ENCODE measurements at places on chromosomes 13 and 19.

DNA sequence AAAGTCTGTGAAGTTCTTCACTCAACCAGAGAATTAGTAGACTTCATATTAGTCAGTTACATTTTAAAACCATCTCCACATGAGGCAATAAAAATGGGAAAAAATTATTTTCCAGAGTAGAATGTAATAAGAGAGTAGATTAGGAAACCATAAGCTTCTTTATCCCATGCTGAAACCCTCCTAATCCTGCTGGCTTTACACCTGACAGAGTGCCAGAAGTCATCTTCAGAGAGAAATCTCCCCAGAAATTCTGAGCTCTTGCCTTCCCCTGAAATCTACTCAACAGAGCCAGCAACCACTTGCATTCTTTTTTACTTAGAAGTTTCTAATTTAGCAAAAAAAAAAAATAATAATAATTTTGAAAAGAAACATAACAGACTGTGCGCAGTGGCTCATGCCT lies 279.9 kb downstream of the NHLRC3 start:
- no peak for DNase-seq

- DNase-seq: no peak
Measured at GRCh38 chr19:47758443-47758804, 13.1 kb downstream of the NOP53 start.

- DNase-seq: no peak
Measured at GRCh38 chr19:50693064-50693975, 26.3 kb downstream of the SHANK1 start.

GRCh38 chr13:36795463-36795862 lies 23.6 kb upstream of the RFXAP start:
- no peak for DNase-seq

GRCh38 chr13:51025245-51025905 lies 85.7 kb downstream of the C13orf42 start:
- no peak for DNase-seq
